Muscle of back (tissue), 13 donors: ENCODE measurements at places on chromosomes 16 and 17. TPM values are rescaled to one million over a fixed set of nuclear protein-coding genes. Genes with fewer than 3 reads are reported as not detected.

- no peak for DNase-seq
Observed at GRCh38 chr17:49821916-49822315, 26.0 kb downstream of the TAC4 start.

DNA sequence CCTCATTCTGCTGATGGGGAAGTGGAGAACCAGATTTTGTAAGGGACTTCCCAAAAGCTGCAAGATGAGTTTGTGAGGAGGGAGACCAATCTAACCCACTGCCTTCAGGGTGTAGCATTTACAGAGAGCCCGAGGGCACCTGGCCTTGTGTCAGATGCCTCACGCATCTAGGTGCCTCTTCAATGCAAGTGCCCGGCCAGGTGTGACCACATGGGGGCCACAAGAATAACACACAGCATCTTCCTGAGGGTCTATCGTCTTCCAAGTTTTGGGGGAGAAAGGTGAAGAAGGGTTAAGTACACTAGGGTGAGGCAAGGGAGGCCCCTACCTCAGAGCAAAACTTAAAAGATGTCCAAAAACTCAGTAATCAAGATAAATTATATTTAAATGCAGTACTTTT, 401.7 kb upstream of the CDH5 start:
- no peak for DNase-seq

Gene EPOP
- polyA plus RNA-seq, result 0.46 TPM

- DNase-seq, result peak; percentile 5
Observed at GRCh38 chr17:73901661-73902415, 257.6 kb upstream of the SDK2 start.

Gene PABPN1L
- not detected for polyA plus RNA-seq

DNA sequence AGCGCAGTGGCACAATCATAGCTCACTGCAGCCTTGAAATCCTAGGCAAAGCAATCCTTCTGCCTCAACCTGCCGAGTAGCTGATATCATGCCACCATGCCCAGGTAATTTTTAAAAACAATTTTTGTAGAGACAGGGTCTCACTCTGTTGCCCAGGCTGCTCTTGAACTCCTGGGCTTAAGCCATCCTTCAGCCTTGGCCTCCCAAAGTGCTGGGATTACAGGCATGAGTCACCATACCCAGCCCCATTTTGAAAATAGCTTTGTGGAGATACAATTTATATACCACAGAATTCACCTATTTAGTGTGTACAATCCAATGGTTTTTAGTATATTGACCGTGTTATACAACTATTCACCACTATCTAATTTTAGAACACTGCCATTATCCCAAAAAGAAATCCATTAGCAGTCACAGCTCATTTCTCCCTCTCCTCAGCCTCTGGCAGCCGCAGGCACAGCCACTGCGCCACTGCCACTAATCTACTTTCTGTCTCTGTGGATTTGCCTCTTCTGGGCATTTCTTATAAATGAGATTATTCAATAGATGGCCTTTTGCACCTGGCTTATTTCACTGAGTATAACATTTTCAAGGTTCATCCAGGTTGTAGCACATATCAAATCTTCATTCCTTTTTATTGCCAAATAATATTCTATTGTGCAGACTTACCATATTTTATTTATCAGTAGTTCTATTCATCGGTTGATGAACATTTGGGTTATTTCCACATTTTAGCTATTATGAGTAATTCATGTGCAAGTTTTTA, 6.5 kb downstream of the RNF157 start:
- DNase-seq, result no peak

DNA sequence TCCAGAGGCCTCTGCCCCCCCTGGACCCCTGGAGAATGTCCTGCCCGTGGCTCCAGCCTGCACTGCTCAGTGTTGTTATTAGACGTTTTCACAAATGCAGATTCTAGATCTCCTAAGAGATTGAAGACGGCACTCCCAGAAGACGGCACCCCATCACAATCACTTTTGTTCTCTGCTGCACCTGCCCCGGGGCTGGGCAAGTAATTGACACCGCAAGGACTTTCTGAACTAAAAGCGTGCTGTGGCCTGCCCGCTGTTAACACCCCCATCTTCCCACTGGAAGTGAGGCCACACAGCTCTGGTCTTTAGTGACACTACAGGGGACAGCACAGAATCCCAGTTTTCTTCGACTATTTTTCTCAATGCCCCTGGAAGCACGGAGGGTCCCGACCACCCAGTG, 256.9 kb downstream of the ENGASE start:
- DNase-seq, result no peak

DNA sequence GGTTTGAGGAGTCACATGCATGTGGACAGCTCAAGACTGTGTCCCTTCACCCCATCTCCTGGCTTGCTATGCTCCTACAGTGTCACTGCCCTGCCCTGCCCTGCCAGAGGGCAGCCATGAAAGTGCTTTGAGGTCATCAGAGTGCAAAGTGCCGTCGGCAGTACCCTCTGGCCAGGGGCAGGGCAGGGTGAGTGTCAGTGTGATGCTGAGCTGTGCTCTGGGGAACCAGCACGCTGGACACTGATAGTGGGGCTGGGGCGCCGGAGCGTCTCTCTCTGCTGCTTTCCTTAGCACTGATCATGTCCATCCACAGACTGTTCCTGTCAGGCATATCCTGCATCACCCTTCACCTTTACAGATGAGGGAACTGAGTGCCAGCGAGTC, 1.6 kb upstream of the SPATA32 start:
- DNase-seq, result no peak

GRCh38 chr16:68574479-68574878, 35.4 kb downstream of the ZFP90 start:
- no peak for DNase-seq

- DNase-seq, result no peak
Observed at GRCh38 chr17:58421711-58422110, 4.4 kb upstream of the RNF43 start.

Gene PARD6A
- 1.4 TPM for polyA plus RNA-seq

DNA sequence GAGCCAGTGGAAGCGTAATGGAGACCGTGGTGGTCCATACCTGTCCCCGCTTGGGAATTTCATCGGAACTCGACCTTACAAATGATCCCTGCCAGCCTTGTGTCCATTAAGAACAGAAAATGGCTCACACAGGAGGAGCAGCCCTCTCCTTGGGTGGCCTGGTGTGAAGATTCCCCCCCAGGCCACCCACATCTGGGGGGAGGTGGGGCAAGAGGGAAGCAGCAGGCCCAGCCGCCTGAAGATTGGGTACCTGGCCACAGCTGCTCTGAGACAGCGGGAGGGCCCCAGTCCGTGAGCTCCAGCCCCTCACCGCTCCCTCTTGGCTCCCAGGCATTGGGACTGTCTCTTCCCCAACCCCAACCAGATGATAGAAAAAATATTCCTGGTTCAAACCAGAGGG, 277.8 kb upstream of the FOXF1 start:
- no peak for DNase-seq

- DNase-seq, result peak; percentile 23
Observed at GRCh38 chr17:51818777-51819176, 339.7 kb downstream of the CA10 start.

Gene TGFB1I1
- 81.9 TPM for polyA plus RNA-seq

- DNase-seq, result no peak
Observed at GRCh38 chr16:10859658-10860057, 17.3 kb upstream of the CIITA start.

DNA sequence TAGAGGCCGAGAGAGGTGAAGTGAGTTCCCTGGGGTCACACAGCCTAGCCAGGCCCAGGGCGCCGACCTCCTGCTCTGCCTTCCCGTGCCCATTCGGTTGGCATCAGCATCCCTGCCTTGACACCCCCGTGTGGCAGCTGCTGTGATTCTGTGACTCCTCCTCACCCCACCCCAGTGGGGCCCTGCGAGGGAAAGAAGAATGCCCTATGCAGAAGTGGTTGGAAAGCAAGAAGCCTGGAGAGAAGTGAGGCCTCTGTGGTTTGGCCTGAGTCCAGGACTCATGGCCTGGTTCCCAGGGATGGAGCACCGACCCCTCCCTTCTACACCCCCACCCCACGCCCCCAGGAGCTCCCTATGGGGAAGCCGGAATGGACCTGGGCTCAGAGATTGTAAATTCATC, 296.2 kb downstream of the SEC14L1 start:
- DNase-seq, result peak; percentile 91

DNA sequence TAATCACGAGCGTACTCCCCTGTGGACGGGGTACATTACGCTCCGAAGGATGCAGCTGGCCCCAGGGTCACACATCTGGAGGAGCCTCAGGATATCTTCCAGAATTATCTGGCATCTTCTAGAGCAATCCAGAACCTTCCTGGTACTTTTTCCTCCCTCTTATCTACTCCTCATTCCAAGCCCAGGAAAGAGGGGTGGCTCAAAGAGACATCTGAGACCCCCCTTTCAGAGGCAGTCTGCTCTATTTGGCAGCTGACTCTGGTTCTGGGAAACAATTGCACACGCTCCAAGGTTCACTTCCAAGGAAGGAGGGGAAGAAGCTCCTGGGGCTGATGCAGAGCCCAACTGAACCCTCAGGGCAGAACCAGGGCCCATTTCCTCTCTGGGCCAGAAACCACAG, 14.9 kb downstream of the RBFOX3 start:
- DNase-seq, result no peak
